NCI-H1417 (cell line): ENCODE measurements at places on chromosomes 16 and 17.

DNA sequence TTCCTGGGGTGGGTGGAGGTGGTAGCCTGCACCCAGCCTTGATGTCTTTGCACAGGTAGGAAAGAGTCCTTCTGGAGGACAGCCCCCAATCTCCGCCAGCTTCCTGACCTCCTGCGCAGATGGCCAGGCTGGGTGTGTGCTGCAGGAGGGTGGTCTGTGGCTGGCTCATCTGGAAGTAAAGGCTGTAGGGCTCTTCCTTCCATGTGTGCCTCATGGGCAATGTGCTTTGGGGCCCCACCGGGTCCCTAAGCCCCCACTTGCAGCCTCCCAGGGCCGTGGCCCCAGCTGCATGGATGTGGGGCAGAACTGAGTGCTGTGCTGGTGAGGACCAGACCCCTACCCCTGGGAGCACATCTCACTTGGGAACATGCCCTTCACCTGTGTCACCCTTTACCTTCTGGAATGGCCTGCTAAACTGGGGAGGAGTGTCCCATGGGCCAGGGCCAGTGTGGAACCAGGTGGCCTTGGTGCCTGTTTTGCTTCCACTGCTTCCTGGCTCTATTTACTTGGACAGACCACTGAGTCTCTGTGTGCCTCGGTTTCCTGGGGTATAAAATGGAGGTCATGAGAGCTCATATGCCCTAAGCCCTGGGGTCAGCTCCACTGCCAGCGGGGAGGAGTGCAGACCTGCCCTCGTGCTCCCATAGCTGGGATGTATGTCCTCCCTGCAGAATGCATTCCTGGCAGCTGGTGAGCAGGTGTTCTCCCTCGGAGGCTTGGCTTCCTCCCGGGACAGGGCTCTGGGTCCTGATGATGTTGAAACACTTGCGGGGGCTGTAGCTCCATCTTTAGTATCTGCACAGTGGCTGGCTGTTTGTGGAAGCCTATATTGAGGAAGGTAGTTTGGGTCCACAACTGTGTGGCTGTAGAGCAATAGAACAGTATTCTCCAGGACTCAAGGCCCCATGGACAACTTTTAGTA is 18.0 kb downstream of the MPRIP start:
- no peak for DNase-seq

DNA sequence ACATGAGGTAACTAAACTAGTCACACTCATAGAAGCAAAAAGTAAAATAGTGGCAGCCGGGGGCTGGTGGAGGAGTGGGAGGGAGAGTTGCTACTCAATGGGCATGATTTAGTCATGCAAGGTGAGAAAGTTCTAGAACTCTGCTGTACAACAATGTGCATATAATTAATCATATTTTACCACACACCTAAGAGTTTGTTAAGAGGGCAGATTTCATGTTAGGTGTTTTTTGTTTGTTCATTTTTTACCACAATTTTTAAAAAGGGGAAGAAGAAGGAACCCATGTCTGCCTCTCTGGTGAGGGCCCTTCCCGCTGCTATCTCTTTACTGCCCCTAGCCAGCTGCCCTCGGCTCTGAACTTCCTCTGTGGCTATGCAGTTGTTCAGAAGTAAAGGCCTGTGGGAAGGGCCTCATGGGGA is 11.2 kb downstream of the CD300LB start:
- DNase-seq, result no peak

DNA sequence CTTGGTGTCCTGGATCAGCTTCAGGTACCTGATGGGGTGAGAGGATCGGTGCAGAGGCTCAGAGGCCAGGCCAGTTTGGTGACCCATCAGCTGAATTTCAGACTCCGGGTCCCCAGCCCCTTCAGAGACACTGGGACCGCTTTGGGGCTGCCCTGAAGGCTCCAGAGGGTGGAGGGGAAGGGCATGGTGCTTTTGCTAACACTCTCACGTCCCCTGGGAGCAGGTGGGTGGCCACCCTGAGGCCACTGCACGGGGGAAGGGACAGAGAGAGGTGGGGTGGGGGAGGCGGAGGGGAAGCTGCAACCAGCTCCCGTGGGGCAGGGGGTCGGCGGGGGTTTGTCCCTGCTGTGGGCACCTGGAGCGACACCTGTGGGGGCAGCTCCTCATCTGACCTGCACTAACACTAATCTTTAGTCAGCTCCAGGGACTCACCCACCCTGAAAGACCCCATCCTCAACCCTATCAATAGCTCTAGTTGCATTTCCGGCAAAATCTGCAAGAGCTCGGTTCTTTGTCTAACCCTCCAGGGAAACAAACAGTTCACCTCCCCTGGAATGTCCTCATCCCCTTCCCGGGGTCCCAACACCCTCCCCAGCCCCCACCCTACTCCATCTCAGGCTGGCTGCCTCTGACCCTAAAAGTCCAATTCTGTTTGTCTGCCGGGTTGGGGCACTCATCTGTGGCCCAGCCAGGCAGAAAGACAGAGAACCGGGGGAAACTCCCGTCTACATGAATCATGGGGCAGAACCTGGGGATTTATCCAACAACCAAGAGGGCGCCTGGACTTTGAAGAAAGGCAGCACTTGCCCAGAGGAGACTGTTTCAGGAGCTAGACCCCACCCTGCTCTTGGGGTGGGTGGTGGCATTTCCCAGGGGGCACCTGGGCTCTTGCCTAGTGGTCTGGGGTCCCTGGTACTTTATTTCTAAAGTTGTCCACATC is 91.9 kb upstream of the CBX4 start:
- peak; percentile 41 for DNase-seq

- peak; percentile 32 for DNase-seq
Measured at GRCh38 chr16:78324649-78325285, 225.3 kb downstream of the WWOX start.

DNA sequence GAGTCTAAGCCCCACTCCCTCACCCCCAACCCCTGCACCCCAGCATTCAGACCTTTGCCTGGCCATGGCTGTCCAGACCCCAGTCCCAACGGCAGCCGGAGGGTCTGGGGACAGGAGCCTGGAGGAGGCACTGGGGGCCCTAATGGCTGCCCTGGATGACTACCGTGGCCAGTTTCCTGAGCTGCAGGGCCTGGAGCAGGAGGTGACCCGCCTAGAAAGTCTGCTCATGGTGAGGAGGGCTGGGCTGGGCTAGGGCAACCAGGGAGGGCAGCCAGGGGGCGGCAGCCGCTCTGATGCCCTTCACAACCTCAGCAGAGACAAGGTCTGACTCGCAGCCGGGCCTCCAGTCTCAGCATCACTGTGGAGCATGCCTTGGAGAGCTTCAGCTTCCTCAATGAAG is 14.4 kb downstream of the RIPOR1 start:
- DNase-seq, result no peak

DNA sequence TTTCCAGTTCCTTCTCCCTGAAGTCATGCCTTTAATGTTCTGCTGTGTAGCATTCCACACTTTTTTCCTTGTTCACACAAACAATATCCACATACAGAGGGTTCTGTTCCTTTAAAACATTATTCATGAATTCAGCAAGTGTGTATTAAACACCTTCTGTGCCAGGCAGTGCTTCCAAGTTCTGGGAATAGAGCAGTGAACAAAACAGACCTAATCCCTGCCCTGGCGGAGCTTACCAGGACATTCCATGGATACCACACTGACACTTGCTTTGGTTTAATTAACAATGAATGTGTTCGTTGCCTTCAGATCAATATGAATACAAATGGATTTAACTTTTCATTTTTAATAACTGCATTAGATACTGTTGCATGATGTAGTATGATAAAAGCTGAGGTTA is 57.9 kb upstream of the CLEC19A start:
- no peak for DNase-seq

DNA sequence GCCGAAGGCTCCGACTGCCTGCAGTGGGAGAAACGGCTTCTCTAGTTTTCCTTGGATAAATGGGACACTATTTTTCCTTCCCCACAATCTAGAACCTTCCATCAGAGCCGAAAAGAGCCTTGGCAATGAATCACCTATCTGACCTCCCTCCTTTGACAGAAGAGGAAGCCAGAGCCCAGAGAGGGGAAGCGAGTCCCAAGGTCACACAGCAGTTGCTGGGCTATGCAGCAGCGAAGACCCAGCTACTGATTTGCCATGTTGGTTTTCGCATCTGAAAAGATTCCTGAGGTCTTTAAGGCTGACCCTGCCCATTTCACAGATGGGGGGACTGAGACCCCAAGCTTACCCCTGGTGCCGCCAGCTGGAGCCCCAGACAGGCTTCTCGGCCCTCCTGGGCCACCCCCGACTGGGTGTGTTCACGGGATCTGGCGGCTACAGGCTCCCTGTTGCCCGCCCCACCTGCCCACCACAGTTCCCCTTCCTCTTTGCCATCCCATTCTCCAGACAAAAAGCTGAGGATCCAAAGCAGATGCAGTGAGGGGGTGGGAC is 45.9 kb downstream of the RAI1 start:
- no peak for DNase-seq

GRCh38 chr16:89308391-89309333 is 91.2 kb downstream of the ZNF778 start:
- DNase-seq, result no peak

GRCh38 chr17:69869667-69870066 is 205.4 kb upstream of the KCNJ16 start:
- no peak for DNase-seq

- no peak for DNase-seq
Measured at GRCh38 chr17:35390663-35391062, 17.2 kb upstream of the SLFN11 start.

GRCh38 chr17:63477480-63478440 is 899 bp downstream of the ACE start:
- peak; percentile 60 for DNase-seq

- DNase-seq, result no peak
Measured at GRCh38 chr16:27460213-27460612, 58.2 kb downstream of the IL21R start.

- DNase-seq, result no peak
Measured at GRCh38 chr16:63980763-63981162, 1141.1 kb downstream of the CDH11 start.

DNA sequence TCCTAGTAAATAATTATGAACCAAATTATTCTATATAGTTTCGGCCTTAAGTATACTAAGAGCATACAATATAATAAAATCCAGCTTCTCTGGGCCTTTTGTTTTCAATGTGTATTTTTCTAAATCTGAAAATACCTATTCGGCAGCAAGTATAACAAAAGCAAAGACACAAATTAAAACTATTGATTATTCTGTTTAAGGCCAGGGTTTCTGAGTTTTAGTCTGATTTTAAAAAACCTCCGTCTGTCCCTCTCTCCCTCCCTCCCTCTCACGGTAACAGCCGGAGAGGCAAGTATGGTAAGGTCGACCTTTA is 1.5 kb downstream of the TOB1 start:
- no peak for DNase-seq

GRCh38 chr16:85372627-85373372 is 240.3 kb upstream of the GSE1 start:
- no peak for DNase-seq

GRCh38 chr16:4314532-4315185 is 1.2 kb upstream of the GLIS2 start:
- DNase-seq, result peak; percentile 11

DNA sequence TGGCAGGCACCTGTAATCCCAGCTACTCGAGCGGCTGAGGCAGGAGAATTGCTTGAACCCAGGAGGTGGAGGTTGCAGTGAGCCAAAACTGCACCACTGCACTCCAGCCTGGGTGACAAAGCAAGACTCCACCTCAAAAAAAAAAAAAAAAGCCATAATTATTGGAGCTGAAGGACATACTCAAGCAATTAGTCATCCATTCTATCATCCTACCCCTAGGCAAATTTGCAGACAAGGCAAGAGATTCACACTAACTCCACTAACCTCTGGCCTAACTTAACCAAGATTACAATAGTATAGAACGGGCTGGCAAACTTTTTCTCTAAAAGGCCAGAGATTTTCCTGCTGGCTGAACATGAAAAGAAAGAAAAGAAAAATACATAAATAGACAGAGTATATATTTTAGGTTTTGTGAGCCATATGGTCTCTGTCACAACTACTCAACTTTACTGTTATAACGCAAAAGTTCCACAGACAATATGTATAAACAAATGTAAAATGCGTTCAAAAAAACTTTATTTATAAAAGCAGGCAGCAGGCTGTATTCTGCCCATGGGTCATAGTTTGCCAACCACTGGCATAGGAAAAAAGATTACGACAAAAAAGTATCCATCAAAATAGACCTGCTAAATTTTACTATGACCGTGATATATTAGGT is 29.7 kb downstream of the BRIP1 start:
- DNase-seq, result no peak

DNA sequence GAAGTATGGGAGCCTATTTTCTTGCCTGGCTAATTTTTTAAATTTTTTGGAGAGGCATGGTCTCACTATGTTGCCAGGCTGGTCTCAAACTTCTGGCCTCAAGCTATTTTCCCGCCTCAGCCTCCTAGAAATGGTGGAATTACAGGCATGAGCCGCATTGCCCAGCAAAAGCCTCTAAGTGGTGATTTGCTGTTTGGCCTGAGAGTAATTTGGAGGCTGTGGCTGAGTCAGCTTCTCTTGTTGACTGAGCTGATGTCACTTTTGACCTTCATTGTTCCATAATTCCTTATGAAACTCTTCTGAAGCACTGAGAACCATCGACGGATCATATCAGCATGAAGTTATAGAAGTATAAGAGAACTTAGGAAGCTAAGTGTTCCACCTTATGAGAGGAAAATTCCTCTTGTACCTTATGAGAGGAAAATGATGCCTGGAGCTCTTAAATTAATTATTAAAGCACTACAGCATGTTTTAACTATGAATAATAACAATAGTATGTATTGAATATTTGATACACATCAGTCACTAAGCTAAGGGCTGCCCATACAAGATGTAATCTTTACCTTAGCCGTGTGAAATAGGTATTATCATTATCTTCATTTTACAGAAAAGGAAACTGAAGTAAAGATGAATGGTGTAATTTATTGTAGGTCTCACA is 220.8 kb upstream of the MON1B start:
- no peak for DNase-seq

DNA sequence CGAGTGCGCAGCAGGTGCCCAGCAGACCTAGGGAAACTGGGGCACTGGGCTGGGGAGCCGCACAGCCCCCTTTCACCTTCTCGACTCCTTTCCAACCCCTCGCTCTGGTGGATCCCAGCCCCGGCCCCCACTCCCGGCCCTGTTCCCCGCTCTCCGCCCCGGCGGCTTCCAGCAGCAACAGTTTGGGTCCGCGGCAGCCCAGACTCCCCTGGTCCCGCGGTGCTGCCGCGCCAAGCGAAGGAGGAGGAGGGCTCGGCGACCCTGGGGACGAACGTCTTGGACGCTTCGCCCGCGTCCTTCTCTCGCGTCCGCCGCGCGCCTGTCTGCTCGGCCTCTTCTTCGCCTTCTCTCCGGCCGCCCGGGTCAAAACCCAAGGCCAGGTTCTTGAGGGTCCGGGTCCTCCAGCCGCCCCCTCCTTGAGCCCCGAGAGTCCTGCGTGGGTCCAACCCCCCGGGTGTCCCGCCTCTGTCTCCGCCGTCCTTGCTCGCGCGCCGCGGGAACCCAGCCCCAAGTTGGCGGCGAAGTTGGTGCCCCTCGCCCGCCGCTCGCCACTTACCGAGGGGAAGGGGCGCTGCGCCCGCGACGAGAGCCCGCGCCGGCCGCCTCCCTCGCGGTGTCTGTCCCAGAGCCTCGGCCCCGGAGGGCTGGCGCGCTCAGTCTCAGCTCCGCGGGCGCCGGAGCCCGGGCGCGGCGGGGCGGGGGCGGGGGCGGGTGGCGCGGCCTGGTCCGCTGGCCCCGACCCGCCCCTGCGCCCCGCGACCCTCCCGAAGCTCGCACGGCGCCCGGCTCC is 1.4 kb upstream of the GRIN2C start:
- no peak for DNase-seq
